ENCODE measurements at places on chromosomes 5 and 9.

DNA sequence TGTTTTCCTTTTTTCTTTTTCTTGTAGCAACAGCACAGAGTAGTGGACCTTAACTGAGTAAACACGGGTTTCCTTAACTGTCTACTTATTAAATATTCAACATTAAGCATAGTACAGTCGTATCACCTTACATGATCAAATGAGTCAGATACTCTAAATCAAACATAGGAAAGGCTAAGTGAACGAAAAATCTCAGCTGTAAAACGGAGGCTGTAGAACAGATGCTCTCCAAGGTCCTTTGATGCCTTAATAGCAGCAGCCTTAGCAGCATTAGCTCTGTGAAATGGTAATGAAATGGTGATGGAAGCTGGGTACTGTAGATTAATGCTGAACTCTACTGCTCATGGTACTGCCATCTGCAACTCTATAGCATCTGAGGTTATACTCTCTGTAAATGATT lies 1433.3 kb upstream of the C9orf72 start:
- DNase-seq = no peak

DNA sequence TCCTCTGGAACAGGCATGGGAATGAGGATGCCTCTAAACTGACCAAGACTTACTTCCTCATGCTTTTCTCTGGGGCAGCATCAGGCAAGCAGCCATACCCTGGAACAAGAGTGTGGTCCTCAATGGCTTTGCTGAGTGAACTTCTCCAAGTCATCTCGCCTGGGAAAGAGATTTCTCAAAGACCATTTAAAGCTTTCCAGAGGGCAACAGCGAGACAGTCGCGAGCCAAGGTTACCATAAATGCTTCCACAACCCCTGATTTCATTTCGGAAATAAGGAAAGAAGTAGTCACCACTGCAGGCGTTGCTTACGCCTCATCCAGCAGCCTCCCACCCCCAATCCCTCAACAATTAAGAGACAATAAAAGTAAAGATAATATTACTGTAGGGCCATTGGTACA lies 1.1 kb upstream of the SNCAIP start:
- DNase-seq = no peak

- no peak for DNase-seq
Observed at GRCh38 chr5:135721548-135722090, 112.8 kb upstream of the SLC25A48 start.

DNA sequence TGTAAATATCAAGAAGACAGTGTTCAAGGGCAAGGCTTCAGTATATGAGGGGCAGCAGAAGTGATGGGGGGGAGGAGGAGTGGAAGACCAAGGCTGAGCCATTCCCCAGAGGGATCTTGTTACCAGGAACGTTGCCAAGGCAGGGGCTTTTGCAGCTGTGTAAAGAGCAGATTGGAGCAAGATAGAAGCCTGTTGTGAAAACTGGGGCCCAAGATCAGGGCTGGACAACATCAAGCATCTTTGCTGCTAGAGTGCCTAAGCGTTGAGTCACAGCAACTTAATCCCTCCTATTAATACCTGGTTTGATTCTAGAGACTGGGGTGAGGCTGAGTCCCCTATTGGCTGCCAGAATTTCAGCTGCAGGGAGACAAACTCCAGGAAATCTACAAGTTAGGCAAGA lies 18.4 kb upstream of the ERCC6L2 start:
- DNase-seq = peak; percentile 84

GRCh38 chr9:135339378-135339973 lies 140.1 kb upstream of the PPP1R26 start:
- DNase-seq = no peak

DNA sequence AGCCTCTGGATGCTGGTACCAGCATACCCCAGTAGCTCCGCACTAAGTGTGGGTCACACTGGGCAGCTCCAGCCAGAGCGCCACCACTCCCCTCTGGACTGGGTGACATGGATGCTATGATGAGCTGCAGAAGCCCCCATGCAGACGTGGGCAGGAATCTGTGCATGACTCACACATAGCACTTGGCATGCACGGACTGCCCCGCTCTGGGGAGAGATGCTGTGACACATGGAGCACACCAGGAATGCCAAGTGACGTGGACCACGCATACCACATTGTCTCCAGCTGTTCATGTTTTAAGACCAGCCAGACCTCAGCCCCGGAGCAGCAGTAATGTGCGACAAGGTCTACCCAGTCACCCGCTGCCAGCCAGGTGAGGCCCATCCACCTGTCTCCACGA lies 64.1 kb downstream of the SEMA4D start:
- no peak for DNase-seq

DNA sequence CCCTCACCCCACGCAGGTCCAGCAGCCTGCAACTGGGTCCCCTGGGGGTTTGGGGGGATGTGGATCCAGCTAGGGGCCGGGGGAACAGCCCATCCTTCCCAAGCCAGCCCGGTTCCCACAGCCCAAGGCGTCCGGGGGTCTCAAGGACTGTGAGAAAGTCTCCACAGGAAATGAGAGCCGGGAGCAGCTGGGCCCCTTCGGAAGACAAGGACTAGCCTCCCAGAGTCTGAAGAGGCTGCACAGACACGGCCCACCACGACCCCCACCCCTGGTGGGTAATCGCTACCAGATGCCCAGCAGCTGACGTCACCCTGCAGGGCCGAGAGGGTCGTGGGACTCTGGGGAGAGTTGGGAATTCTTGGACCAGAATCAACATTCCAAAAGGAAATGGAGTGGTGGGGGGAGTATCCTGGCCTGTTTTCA lies 10.5 kb downstream of the SH2D3C start:
- no peak for DNase-seq

DNA sequence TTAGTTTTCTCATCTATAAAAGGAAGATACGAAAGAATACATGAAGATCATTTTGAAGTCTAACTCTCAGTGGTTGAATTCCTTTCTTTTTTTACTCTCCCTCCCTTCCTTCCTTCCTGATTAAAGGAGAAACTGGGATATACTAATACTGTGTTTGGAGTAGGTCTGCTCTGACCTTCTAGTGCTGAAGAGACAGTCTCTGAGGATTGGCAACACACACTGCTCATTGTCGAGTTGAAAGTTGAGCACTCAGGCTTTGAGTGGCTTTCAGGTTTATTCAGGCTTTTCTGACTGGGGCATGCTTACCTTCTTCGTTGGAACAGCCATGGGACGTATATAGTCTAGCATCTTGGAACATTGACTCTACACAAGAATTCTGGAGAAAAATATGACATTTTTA lies 86.9 kb upstream of the RPS23 start:
- DNase-seq = no peak

- no peak for DNase-seq
Observed at GRCh38 chr5:132059043-132059695, 1.3 kb upstream of the IL3 start.

DNA sequence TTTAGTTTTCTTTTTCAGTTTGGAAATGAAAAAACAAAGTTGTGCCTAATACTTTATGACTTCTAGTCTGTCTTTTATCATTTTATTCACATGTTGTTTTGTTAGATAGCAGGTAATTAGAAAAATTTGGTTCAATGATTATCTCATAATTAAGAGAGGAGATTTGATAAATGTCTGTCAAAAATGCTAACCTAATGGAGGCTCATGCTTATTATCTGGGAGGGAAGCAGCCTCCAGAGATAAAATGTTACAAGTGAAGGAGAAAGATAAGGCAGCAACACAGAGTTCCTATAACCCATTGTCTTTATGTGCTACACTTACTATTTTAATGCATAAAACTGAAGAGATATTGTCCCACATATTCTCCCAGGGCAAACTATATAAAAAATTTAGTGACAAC lies 53.5 kb downstream of the SLC27A6 start:
- no peak for DNase-seq

- DNase-seq = no peak
Observed at GRCh38 chr9:8331507-8332330, 532.1 kb upstream of the DMAC1 start.

DNA sequence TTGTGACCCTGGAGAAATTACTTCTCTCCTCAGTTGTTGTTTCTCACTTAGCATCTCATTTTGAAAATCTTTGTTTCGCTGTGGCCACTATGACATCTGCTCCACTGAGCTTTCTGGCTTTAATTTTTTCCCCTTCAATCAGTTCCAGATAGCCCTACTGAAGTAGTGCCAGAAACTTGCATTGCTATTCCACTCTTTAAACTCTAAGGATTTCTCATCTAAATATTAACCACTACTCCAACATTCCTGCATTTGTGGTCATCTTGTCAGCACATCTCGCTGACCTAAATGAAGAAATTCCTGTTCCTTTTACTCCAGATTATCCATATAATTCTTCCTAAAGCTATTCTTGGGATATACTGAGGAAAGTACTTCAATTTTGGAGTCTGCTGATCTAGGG lies 15.3 kb upstream of the NOL6 start:
- DNase-seq = no peak

DNA sequence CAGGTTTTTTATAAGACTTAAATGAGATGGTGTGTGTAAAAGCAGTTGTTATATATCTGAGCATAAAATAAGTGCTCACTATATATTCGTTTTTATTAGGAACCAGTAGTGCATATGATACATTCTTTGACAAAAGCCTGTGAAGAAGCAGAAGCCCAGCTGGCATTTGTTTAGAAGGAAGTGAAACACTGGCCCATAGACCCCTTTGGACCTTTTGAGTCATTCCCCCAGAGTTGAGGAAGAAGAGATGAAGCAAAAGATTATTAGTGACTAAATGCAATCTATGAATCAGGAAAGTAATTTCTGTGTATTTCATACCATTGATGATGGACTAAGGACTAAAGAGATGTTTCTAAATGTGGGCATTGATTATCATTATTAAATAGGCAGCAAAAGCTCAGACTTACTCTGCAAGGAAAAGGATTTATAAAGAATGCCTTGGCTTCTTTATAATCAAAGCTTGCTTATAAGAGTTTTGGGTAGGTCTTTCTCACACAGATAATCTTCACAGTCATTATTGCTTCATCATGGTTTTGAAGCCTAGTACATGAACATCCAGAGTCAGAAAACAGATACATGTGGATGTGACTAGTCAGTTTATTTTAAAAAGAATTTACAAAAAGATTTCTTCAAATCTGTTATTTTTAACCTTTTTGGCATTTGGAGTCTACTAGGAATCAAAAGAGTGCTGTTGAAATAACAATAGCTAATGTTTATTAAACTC lies 16.9 kb upstream of the FER start:
- DNase-seq = no peak
